ENCODE measurements at places on chromosomes 7 and 10. TPM values are rescaled to one million over a fixed set of nuclear protein-coding genes. Genes with fewer than 3 reads are reported as not detected.

DNA sequence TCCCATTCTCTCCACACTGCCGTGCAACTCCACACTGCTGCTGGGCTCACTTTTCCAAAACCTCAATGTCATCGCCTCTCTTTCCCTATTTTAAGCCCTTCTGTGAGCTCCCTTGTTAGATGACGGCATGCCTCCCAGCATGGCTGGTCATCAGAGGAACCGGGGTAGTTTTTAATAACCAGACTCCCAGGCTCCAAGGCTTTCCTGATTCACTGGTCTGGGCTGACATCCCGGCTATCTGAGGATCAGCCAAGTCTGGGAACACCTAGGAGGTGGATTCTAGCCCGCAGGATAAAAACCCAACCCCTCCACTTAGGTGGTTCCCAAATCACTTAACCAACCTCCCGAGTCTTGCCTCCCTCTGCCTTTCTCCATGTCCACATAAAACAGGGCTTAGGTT, 295.4 kb upstream of the FZD8 start:
- no peak for DNase-seq

GRCh38 chr7:116337800-116338199, 127.5 kb downstream of the TES start:
- DNase-seq = no peak

GRCh38 chr10:78947226-78947625, 121.5 kb upstream of the ZMIZ1 start:
- no peak for DNase-seq

DNA sequence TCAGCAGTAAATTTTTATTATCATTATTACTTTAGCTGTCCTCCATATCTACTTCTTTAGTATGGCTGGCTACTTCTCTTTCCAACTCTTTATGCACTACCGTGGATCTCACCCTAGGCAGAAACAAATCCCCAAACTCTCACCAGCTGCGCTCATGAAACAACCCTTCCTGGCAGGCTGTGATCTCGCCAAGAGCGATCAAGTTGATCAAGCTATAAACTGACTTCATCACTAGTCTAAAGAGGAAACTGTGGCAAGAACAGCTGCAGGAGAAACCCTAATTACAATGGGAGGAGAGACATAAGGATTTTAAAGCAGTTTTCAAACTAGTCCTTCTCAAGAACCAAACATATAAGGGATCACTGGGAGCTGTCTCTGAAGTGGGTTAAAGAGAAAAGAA, 160.5 kb upstream of the PRSS58 start:
- no peak for DNase-seq

DNA sequence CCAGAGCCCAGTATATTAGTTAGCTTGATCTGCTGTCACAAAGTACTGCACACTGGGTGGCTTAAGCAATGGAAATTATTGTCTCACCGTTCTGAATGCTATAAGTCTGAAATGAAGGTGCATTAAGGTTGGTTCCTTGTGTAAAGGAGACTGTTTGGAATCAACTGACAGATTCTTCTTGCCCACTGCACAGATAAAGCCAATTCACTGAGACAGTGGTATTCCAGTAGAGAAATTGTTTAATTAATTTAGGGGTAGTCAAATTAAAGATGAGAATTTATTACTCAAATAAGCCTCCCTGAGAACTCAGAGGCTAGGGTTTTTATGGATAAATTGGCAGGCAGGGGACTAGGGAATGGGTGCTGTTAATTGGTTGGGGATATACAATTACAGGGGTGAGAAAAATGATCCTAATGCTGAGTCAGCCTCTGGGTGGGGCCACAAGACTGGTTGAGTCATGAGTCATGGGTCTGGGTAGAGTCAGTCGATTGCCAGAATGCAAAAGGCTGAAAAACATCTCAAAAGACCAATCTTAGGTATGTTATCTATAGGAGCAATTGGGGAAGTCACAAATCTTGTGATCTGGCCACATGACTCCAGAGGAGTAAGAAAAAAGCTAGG, 23.5 kb upstream of the SAMD9L start:
- no peak for DNase-seq

GRCh38 chr10:95558593-95559320, 2.4 kb downstream of the SORBS1 start:
- DNase-seq = no peak

DNA sequence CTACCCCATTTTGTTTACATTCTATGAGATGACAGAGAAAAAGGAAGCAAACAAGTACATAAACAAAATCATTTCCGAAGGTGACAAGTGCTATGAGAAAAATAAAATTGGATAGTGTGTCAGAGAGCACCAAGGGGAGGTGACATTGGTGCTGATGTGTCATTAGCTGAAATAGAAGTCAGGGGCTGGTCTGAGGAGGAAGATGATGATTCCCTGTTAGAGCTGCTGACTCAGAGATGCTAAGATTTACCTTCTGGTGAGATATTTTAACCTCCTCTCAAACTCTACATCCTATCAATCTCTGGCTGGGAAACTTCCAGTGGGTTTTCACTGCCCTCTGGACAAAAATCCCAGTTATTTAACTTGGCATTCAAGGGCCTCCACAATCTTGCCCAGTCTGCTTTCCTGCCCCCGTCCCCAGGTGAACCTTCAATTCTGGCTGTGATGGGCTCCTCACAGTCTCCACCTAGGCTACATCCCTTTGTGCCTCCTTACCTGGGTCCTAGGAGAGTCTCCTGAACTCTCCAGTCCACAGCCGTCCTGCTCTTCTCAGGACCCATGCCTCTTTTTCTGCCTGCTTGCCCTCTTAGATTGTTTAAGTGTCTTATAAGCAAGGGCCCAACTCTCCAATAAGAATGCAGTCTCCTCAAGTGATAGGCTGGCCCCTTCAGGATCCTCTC, 26.6 kb downstream of the DUSP5 start:
- DNase-seq = no peak

DNA sequence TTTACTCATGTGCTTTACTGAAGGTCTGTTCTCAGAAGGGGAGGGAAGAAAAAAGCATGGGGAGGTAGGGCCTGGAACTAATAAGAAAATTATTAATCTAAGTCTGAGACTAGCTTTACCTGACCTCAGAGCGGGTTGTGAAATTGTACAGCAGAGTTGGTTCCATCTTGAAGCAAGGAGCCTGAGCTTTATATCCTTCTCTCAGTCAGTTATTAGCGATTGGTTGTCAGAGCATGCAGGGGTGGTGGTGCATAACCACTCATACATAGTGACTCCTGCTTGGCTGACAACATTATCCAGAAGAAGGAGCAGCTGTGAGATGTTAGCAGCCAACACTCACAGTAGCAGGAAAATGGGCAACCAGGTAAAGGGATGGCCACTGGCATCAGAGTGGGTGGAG, 976.3 kb upstream of the LRRTM3 start:
- DNase-seq = no peak

DNA sequence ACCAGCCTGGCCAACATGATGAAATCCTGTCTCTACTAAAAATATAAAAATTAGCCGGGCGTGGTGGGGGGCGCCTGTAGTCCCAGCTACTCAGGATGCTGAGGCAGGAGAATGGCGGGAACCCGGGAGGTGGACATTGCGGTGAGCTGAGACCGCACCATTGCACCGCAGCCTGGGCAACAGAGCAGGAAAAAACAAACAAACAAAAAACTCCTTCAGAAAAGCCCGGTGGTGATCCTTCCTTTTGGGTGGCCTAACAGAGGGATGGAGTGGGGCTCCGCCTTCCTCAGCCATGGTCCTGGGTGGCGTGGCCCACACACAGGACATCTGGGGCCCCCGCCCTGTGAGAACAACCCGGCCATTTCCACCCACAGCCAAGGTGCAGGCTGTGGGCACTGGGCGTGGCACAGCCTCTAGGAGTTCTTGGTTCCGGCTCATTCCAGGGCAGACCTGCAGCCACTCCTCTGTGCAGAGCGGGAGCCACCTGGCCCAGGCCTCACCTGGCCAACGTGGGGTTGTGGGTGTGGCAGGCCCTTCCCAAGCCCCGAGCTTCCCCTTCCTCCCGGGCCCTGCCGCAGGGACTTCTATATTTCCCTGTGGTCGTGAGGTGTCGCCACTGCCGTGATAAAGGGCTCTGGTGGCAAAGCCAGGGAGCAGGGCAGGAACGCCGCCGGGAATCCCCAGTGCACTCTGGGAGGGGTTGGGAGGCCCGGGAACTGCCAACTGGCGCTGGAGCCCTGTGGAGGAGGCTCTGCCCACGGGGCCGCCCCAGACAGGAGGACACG, 37.6 kb downstream of the GET4 start:
- peak; percentile 78 for DNase-seq

DNA sequence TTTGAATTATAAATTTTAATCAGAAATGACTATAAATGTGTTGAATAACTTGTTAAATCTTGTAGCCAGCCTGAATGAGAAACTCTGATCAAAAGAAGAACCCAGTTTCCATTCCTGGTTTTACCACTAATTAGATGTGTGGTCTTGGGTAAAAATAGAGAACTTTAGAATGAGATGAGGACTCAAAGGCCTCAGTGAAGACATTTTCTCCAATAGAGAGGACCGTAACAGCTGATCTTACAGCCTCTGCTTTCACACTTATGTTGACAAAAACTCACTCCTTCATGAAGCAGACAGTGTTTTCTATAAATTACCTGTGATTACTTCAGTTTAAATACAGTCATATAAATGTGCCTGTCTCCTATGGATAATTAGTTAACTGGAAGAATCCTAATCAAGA, 200.1 kb upstream of the MEOX2 start:
- no peak for DNase-seq

DNA sequence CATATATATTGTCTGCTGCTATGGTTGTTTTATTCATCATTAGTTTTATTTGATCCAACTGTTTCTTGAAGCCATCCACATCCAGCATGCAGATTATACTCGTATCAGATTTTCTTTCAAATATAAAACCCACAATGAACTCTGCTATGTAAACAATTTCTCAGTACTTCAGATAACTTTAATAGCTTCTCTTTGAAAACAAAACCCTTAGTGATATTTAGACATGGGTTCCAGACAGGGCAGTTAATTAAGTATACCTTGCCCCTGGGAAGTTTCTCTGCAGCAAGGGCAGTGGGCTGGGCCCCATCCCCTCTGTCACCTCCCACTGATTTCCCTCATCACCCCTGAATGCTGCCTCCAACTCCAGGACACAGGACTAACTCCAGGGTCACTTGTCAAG, 104.3 kb downstream of the GFRA1 start:
- no peak for DNase-seq

- DNase-seq = no peak
Measured at GRCh38 chr7:1694611-1695511, 24.8 kb downstream of the ELFN1 start.

PPP1R3C gene
- 47.6 TPM for total RNA-seq

GJC3 gene
- total RNA-seq = 0.26 TPM

MYO1G gene
- total RNA-seq = 6.0 TPM

ANXA8L1 gene
- not detected for total RNA-seq
